Hematopoietic multipotent progenitor cell treated with erythropoietin and hydrocortisone succinate and interleukin-3 and kit ligand, for 4 days (in vitro differentiated cells): ENCODE measurements at places on chromosomes 2 and 18.

GRCh38 chr2:26904839-26905238, 56.9 kb downstream of the DPYSL5 start:
- DNase-seq: no peak

GRCh38 chr18:67354692-67355091, 161.8 kb downstream of the DSEL start:
- no peak for DNase-seq

- DNase-seq: no peak
Observed at GRCh38 chr2:58633613-58634365, 392.7 kb upstream of the FANCL start.

GRCh38 chr2:198525211-198525969, 721.0 kb downstream of the PLCL1 start:
- no peak for DNase-seq

GRCh38 chr2:217634871-217635270, 367.9 kb downstream of the TNS1 start:
- no peak for DNase-seq

- no peak for DNase-seq
Observed at GRCh38 chr2:139744273-139744672, 964.1 kb upstream of the NXPH2 start.

- DNase-seq: no peak
Observed at GRCh38 chr2:194483041-194483440, 1174.0 kb upstream of the SLC39A10 start.

DNA sequence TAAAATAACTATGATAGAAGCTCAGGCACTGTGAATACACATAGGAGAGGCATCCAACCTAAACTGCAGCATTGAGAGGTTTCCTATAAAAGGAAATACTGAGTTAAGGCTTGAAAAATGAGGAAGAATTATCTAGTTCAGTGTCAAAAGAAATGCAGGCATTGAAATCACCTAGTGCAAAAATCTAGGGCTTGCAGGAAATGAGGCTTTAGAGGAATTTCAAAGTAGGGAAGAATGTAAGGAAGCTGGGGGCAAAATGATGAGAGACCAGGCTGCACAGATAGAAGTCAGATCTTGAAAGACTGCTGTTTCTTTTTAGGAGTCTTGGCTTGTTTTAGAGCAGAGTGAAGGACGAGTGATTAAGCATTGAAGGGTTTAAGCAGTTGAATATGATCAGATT, 28.1 kb upstream of the SCYGR2 start:
- DNase-seq: no peak

GRCh38 chr18:66156946-66157687, 406.3 kb downstream of the CDH7 start:
- DNase-seq: no peak

- no peak for DNase-seq
Observed at GRCh38 chr2:10085043-10085667, 4.9 kb upstream of the CYS1 start.

DNA sequence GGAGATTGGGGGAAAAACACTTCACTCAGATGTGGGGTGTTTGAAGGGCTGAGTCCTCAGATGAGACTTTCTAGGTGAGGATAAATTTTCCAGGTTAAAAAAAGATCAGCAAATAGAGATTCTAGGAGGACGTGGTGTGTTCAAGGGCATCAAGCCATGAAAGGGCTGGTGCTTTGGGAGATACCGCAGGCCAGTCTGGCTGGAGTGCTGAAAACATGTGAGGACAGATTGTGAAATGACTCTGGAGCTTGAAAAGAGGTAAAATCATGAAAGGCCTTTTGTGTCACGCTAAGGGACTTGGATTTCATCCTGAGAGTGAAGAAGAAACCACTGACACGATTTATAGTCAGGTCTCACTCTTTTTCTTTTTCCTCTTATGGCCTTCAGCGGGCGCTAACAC, 320.5 kb downstream of the DPP10 start:
- DNase-seq: no peak

DNA sequence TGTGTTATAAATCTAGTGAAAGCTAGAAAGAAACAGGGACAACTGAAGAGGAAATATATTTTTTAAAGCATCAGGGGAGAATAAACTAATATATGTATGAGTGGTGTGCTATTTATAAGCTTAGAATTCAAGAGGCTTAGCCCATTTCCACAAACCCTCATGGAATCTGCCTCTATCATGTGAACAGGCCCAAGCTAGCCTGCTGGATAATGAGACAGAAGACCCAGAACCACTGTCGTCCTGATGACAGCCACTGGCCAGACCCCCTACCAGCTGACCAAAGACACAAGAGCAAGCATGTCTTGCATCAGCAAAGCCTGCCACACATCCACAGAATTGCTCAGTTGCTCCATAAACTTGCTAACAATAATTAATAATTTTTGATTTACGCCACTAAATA, 382.3 kb upstream of the NXPH2 start:
- DNase-seq: no peak

DNA sequence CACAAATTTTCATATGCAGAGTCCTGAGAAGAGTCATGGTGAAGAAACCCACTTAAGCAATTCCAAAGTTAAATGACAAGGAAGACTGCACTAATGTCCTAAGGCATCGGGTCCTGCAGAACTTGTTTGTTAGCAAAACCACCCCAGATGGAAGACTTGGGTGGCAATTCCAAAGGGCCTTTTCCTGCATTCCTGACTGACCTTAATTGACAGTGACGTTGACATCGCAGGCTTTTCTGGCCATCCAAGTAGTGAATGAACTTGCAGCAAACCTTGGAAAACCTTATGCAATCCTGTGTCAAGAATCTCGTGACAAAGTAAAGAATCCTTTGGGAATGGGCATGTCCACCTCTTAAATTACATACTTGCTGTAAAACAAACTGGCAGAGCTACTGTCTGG, 112.5 kb upstream of the SH3BP4 start:
- DNase-seq: no peak

DNA sequence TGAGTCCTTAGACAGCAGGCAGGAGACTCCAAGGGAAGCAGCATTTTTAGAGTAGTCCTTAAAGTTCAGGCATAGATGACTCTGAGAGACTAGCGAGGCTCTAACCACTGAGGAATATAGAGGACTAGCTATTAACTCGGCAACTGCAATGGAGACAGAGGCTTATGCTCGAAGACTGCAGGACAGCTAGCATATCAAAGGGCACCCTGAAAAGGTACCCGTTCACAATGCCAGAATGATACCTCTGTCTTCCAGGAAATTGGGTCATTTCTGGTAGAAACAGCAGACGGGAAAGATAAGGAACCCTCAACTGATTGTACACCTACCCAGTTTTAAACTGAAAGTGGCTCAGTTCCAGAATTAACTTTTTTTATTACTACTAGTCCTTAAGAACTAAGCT, 1204.0 kb upstream of the ZEB2 start:
- DNase-seq: peak; percentile 90

GRCh38 chr2:37886745-37887144, 38.3 kb upstream of the RMDN2 start:
- no peak for DNase-seq

DNA sequence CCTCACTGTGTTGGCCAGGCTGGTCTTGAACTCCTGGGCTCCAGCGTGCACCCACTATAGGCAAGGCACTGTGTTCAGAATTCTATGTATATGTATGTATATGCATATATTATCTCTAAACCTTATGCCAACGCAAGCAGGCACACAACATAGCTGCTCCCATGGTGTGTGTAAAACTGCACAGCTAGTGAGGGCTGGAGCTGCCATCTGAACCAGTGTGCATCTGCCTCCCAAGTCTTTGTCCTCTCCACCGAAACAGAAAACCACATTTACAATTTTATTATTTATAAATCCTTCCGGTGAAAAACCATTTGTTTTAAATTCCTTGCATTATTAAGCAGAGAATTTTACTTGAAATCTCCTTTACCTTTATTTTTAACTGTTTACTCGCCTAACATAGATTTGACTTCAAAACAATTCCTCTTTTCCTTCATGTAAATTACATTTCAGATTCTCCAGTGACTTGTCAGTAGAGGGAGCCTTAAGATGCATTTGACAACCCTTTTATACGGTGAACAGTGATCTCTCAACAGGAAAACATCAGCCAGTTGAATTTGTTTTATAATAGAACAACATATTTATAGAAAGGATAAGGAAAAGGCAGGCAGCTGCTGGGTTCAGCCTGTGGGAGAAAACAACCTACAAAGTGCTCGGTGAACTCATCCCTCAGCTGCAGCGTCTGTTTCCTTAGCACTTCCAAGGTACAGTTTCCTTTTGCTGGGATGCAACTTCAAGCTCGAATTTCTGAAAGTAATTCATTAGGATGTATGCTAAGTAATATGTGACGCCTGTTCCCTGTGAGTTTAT, 101.2 kb downstream of the MYT1L start:
- no peak for DNase-seq

DNA sequence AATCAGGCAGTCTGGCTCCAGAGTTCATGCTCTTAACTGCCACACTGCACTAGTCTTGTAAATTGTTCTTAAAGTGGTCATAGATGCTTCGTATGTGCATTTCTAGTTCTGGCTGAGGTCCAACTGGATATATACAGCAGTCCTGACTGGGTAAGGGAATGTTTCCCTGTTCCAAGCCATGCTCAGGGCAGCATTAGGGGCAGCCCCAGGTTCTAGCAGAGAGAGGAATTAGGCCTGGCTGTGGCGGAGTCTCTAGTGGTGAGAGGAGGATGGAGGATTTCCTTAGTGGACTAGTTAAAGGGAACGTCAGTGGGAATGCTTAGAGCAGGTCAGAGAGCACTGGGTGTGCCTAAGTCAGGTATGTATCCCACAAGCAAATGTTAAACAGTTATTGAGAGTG, 28.0 kb downstream of the UBE2E3 start:
- DNase-seq: no peak

DNA sequence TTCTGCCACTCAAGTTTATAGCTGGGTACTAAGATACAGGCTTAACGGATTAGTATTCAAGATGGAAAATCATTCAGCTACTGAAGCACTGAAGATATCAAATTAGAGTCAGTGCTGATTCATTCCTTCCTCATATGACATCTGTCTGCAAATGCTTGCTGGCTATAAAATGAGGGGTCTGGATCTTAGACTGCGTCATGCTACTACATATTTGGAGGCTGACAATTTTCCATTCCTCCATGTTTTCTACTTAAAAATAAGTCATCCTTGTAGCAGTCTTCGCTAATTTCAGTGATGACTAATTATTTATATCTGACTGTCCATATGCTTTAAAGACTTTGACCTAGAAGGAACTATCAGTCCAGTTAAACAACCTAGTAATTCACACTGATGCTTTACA, 233.4 kb downstream of the RIT2 start:
- DNase-seq: no peak

DNA sequence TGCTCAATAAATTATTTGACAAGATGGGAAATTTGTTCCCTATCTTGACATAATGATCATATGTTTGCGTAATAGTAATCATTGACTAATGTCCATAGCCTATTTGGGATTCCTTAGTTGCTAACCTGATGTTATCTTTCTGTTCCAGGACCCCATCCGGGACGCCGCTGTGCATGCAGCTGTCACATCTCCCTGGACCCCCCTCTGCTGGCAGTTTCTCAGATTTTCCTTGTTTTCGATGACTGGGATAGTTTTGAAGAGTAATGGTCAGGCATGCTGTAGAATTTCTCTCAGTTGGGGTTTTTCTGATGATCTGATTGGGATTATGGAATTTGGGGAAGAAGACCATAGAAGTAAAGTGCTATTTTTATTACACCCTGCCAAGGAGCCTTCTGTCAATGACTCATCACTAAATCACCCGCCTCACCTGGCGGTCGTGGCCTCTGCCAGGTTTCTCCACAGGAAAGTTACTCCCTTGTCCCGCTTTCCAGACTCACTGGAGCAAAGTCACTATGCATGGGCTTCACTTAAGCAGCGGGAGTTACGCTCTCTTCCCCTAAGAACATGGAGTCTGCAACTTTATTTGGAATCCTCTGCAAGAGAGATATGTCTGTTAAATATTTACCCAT, 19.9 kb upstream of the TMEM18 start:
- DNase-seq: no peak

GRCh38 chr18:32684096-32684495, 88.7 kb downstream of the KLHL14 start:
- DNase-seq: no peak

DNA sequence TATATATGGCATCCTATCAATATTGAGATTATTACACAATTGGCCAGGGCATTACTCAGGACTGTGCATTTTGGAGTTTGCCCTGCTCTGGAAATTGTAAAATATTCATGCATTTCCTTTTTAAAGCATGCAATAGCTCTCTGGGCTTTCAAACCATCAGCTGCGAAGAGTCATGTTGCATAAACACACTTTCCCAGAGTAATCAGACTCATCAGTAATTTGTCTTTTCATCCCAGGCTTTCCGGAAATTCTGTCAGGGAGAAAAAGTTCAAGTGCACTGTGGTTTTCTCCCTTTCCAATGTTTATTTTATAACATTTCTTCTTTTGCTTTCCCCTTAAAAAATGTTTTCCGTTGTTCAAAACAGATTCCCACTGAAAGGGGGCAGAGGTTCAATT, 38.9 kb upstream of the FHL2 start:
- DNase-seq: no peak

GRCh38 chr18:54713386-54713785, 114.9 kb upstream of the RAB27B start:
- peak; percentile 34 for DNase-seq

GRCh38 chr2:173553593-173553992, 198.9 kb downstream of the CDCA7 start:
- DNase-seq: no peak

DNA sequence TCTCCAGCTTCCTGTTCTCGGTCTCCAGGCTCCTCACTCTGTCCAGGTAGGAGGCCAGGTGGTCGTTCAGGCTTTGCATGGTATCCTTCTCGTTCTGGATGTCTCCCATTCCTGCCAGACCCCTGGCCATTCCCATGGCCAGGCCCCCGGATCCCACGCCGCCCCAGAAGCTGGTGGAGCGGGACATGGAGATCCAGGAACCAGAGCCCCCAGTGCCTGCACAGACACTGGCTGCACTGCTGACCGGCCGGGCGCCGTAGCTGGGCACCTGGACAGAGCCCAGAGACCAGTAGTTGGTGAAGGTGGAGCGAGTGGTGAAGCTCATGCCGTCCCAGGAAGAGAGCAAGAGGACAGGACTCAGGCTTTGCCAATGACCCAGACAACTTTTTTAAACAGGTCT, 129.1 kb upstream of the WDR75 start:
- DNase-seq: no peak

DNA sequence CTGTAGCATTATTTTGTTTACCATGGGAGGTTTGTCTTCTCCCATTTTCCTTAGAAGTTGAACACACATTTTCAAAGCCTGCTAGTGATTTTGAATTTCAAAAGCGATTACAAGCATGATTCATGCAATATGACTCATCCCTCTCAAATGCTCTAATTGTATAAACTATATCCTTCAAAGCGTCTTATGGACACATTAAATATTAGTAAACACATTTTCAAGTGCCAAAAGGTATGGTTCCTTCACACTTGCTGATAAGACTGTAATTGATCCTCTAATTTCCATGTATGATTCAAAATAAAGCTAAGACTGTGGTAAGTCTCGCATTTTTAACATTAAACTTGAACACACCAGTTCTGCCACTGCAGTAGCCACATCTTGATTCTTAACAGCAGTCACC, 512.9 kb downstream of the LRRTM4 start:
- DNase-seq: no peak

- no peak for DNase-seq
Observed at GRCh38 chr2:221606424-221606823, 34.3 kb upstream of the EPHA4 start.
